ENCODE measurements at places on chromosomes 12 and 14.

GRCh38 chr12:5588176-5588575, 156.3 kb downstream of the NTF3 start:
- H3K4me3 ChIP-seq = no peak overlapping the region
- no peaks in the 10 kb centered on the region for H3K27me3 ChIP-seq
- H3K4me1 ChIP-seq = no peaks in the 10 kb centered on the region
- no peak for DNase-seq
- no peak overlapping the region for H3K27ac ChIP-seq

DNA sequence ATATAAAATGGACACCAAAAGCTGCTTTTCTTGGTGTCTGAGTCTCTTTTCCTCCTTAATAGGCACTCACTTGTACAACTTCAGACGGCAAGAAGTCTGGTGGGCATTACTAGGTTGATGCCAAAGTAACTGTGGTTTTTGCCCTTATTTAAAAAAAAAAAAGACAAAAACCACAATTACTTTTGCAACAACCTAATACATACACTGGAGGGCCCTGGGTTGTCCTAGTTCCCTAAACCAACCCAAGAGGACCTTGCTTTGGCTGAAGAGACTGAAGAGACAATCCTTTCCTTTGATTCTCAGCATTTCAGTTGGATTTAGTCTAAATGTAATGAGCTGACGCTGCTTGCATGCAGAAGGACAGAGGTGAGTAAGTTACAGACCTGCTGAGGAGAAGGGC, 16.2 kb upstream of the PLEKHG3 start:
- peaks cover 8% of the 10 kb centered on the region for H3K4me1 ChIP-seq
- no peaks in the 10 kb centered on the region for H3K27me3 ChIP-seq
- no peak overlapping the region for H3K27ac ChIP-seq
- H3K36me3 ChIP-seq = no peaks in the 10 kb centered on the region
- H3K4me3 ChIP-seq = no peak overlapping the region
- no peak for DNase-seq

GRCh38 chr12:78726854-78727253, 137.7 kb upstream of the SYT1 start:
- H3K27ac ChIP-seq = no peak overlapping the region
- H3K4me1 ChIP-seq = no peaks in the 10 kb centered on the region
- H3K27me3 ChIP-seq = no peaks in the 10 kb centered on the region
- no peak overlapping the region for H3K4me3 ChIP-seq
- no peak for DNase-seq

GRCh38 chr12:131090274-131091210, 136.8 kb downstream of the ADGRD1 start:
- H3K27ac ChIP-seq = no peak overlapping the region
- peaks cover 19% of the 10 kb centered on the region for H3K4me1 ChIP-seq
- no peak overlapping the region for H3K4me3 ChIP-seq
- no peaks in the 10 kb centered on the region for H3K27me3 ChIP-seq
- no peaks in the 10 kb centered on the region for H3K36me3 ChIP-seq
- no peak for DNase-seq

DNA sequence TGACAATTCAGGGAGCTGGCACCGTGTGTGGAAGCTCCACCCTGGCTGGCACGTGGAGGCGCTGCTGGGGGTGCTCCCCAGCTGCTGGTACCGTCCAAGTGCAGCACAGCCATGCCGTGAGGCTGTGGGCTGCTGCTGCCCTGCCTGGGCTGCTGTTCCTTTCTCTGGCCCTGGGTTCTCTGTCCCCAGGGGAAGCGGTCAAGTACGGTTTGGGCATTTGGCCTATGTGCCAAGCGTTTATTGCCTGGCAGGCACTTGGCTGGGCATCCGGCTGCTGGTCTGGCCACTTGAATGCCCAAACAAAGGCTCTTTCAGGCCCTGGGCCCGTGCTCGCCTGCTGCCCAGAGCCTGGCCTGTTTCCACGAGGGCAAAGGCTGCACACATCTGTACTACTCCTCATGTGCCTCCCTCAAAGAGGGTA, 39.6 kb downstream of the RHOF start:
- H3K4me3 ChIP-seq = no peak overlapping the region
- H3K4me1 ChIP-seq = peaks cover 19% of the 10 kb centered on the region
- H3K27ac ChIP-seq = no peak overlapping the region
- no peaks in the 10 kb centered on the region for H3K27me3 ChIP-seq
- H3K36me3 ChIP-seq = peaks cover 4% of the 10 kb centered on the region

DNA sequence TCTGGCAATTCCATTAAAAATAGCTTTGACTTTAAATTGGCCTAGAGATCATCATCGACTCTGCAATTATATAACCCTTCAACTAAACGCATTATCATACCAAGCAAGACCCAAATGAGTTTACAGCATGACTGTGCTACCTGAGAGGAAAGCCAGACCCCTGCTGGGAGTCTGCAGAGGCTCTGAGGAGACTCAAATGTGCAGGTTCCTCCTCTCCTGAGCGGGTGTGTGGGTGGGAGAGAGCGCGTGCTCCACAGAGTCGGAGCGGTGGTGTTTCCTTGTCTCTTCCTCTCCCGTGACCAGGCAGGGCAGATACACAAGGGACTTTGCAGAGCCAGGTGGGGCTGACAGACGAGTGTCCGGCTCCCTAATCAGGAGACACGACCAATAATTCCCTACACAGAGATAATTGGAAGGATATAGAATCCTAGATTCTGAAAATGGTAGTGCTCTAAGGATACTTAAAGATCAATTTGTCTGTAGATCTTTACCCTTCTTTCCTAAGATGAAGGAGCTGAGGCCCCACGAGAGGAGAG, 74.1 kb downstream of the SLC8A3 start:
- H3K27ac ChIP-seq = no peak overlapping the region
- H3K27me3 ChIP-seq = no peaks in the 10 kb centered on the region
- no peak for DNase-seq
- H3K4me3 ChIP-seq = no peak overlapping the region
- H3K4me1 ChIP-seq = no peaks in the 10 kb centered on the region

- H3K4me3 ChIP-seq = no peak overlapping the region
- no peak overlapping the region for H3K27ac ChIP-seq
- H3K27me3 ChIP-seq = no peaks in the 10 kb centered on the region
Measured at GRCh38 chr14:76793956-76794355, 18.7 kb downstream of the ANGEL1 start.
